Thoracic aorta (tissue), 2 donors: ENCODE measurements at places on chromosomes 1 and 21. TPM values are rescaled to one million over a fixed set of nuclear protein-coding genes. Genes with fewer than 3 reads are reported as not detected.

The BACE2 gene
- total RNA-seq, result 129 TPM

- H3K27me3 ChIP-seq, result no peaks in the 10 kb centered on the region
- peaks cover 5% of the 10 kb centered on the region for H3K4me1 ChIP-seq
- H3K36me3 ChIP-seq, result no peaks in the 10 kb centered on the region
- no peak overlapping the region for H3K4me3 ChIP-seq
These were observed 163.2 kb downstream of the LRRC40 start for GRCh38 chr1:70042090-70042731.

The GJA4 gene
- total RNA-seq, result 41.3 TPM

The OR2T10 gene
- not detected for total RNA-seq
